ENCODE measurements at places on chromosomes 11 and 22. TPM values are rescaled to one million over a fixed set of nuclear protein-coding genes. Genes with fewer than 3 reads are reported as not detected.

SAA2 gene
- total RNA-seq: 225 TPM

HOATZ gene
- not detected for total RNA-seq

JHY gene
- total RNA-seq: 3.4 TPM

TRIM48 gene
- not detected for total RNA-seq

MMP8 gene
- total RNA-seq: not detected

OR8D1 gene
- total RNA-seq: not detected

CD6 gene
- total RNA-seq: not detected

GRCh38 chr22:20787223-20787622 is 13.3 kb downstream of the SERPIND1 start:
- DNase-seq: no peak

DNA sequence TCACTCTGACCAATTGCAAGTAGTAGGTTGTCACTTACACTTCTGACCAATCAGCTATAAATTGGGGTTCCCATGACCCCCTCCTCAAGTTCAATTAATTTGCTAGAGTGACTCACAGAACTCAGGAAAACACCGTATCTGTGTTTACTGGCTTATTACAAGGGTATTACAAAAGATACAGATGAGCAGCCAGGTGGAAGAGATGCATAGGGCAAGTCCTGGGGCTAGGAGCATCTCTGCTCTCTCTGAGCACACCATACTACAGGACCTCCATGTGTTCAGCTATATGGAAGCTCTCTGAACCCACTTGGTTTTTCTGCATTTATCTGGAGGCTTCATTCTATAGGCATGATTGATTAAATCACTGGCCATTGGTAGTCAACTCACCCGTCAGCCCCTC is 11.3 kb upstream of the GRK3 start:
- no peak for DNase-seq

- no peak for DNase-seq
Measured at GRCh38 chr11:127376301-127376700, 375.7 kb upstream of the KIRREL3 start.

DNA sequence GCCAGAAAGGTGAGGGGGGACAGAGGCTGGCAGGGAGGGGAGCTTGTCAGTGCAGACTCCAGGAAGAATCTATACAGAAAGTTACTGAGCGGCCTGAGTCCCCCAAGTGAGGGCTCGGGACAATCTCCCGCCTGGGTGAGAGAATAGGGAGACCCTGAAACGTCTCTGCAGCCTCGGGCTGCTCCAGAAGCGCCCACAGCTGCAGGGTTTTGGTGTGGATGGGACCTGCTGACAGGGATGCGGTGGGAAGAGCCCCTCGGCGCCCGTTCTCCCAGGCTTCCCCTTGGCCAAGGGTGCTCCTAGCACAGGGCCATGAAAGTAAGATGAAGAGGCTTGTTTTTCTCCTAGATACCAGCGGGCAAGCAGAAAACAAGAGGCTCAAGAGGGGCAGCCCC is 743 bp upstream of the RCE1 start:
- DNase-seq: no peak

DNA sequence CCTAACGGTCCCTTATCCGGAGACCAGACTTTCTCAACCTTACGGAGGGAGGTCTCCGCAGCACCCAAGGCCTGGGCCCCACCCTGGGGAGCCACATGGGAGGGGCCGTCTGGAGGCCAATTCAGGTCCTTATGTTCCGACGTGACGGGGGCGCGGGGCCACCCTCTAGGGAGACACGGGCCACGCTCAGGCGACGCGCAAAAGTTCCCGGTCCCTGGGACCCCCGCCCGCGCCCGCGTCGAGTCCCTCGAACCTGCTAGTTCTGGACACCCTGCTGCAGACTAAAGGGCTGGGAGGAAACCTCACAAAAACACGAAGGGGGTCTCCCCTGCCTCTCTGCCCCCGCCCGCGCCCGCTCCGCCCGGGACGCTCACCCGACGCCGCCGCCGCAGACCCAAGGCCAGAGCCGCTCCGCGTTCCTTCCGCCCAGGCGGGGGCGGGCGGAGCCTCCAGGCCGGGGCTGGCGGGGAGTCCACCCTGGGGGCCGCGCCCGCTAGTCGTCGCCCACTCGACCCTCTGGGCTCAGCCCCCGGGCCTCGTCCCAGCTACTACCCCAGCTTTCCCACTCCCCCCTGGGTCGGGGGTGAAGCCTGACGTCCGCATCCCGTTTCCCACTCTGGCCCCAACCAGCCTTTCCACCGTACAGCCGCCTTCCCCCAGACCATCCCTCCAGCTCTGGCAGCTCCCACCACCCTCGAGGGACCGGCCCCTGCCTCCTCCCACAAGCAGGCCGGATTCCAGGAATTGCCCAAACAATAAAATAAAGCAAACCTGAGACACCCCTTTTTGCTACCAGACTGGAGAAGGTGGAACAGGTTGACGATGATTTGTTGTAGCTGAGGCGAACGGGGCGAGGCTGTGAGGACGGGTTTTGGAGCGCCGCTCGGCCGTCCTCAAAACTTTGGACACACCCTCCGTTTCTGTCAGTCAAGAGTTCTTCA is 2.7 kb downstream of the RNH1 start:
- DNase-seq: no peak

DNA sequence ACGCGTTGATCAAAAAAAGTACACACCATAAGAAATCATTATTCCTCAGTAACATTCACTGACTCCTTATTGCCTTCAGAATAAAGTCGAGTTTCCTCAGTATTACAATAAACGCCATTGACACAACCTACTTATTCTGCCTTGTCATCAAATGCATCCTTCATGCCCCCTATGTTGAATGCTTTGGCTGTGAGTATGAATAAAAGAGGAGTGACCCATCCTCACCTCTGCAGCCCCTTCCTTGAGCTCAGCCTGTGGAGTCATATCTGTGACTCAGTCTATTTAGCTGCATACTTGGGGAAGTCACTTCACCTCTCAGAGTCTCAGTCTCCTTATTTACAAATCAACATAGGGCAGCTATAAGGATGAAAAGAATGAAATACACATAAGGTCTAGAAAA is 65.1 kb downstream of the USP35 start:
- DNase-seq: peak; percentile 34

GRCh38 chr22:46892866-46893265 is 130.4 kb downstream of the TBC1D22A start:
- no peak for DNase-seq

- peak; percentile 62 for DNase-seq
Measured at GRCh38 chr11:24514219-24514594, 17.4 kb downstream of the LUZP2 start.

Measured in renal cortical epithelial cell (primary cell).